Activated T-cell treated with anti-CD3 and anti-CD28 coated beads, Interleukin-2, amount 50 U/mL, for 1 hour (primary cell): ENCODE measurements at places on chromosomes 1 and 21.

DNA sequence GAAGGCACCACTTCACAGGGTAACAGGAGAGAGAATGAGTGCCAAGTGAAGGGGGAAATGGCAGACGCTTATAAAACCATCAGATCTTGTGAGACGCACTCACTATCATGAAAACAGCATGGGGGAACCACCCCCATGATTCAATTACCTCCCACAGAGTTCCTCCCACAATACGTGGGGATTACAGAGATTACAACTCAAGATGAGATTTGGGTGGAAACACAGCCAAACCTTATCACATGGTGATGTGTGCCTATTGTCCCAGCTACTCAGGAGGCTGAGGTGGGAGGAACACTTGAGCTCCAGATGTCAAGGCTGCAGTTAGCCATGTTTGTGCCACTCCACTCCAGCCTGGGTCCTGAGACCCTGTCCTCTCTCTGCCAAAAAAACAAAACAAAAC, 56.0 kb upstream of the DSCAM start:
- no peak for DNase-seq

DNA sequence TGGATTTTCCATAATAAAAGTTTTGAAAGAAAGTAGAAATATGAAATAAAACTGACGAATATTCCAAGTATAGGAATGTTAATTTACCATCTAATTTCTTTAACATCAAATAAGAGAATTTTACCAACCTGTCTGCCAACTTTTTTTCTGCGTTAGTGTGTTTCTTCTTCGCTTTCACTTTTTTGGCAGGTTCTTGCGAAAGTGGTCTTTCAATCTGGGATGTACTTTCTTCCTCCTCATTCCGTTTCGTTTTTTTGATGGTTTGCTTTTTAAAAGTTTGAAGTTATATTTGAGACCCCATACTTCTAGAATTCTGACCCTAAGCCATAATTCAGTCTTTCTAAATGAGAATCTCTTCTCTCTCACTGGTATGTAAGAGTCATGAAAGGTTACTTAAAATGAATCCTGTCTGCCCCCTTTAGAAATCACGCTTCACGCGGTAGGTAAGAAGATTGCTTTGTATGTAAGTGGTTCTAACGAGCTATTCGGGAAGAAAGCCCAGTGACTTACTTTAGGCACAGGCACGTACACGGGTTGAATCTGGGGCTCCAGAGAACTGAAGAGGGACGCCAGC, 580 bp downstream of the RBM34 start:
- no peak for DNase-seq

DNA sequence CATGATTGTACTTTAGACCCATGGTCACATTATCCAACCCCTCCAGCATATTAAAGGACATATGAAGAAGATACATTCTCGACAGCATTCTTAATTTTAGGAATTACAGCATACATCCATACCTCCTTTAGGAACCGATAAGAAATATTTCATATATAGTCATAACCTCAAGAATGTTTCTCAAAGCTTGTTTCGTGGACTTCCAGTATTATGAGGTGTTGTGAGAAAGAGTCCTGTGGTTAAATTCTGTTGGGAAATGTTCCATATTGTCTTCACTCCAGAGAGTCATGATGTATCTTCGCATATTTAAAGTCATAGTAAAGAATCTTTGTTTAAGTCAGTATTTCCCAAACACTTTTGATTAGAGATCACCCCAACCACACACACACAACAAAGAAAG, 321.0 kb upstream of the SNX7 start:
- no peak for DNase-seq

GRCh38 chr1:109112056-109112651, 1.8 kb upstream of the ELAPOR1 start:
- no peak for DNase-seq

DNA sequence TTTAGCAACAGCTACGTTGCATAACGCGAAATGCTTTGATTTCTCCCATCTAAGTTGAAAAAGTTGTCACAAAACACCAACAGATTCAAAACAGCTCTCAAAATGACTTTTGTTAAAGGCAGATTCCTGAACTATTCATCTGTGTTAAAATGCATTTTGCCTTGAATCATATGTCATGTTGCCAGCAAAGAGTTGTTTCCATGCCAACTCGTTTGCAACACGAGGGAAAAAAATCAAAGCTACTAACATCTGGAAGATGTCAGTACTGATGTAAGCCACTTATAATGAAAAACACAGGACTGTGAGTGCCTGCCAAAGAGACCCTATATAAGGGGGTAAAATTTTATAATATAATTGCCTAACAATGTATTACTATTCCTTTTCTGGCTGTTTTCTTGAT, 182.7 kb upstream of the PTBP2 start:
- DNase-seq = no peak

- no peak for DNase-seq
Observed at GRCh38 chr1:39694026-39694425, 2.8 kb upstream of the HPCAL4 start.

- no peak for DNase-seq
Observed at GRCh38 chr1:176205332-176205914, 1.7 kb downstream of the COP1 start.

DNA sequence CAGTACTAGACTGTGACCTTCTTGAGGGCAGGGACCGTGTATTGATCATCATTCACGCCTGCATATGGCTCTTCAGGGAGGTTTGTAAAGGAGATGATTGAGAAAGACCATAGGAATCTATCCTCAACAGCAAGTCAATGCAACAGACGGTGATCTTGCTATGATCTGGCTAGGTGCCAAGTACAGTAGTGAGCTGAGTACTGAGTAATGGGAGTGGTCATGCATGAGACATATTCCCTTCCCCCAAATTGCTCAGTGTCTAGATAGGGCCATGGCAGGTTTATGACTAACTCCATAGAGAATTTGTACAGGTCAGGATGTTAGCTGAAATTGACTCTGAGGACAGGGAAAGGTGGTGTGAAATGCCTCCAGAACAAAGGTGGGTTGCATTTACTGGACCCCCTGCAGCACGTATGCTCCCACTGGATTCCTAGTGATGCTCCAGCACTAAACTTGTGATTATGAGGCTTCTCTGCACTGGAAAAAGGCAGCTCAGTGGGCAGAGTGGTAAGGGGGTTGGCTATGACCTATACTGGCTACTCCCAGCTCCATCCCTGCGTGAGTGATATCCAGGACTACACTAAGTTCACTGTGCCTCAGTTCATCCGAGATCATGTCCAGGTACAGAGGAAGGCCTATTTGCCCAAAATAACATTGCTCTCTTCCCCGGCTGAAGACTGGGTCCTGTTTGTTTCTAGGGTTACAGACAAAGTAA, 37.2 kb downstream of the KCNJ6 start:
- no peak for DNase-seq

GRCh38 chr1:5637171-5637570, 355.1 kb downstream of the NPHP4 start:
- peak; percentile 30 for DNase-seq

DNA sequence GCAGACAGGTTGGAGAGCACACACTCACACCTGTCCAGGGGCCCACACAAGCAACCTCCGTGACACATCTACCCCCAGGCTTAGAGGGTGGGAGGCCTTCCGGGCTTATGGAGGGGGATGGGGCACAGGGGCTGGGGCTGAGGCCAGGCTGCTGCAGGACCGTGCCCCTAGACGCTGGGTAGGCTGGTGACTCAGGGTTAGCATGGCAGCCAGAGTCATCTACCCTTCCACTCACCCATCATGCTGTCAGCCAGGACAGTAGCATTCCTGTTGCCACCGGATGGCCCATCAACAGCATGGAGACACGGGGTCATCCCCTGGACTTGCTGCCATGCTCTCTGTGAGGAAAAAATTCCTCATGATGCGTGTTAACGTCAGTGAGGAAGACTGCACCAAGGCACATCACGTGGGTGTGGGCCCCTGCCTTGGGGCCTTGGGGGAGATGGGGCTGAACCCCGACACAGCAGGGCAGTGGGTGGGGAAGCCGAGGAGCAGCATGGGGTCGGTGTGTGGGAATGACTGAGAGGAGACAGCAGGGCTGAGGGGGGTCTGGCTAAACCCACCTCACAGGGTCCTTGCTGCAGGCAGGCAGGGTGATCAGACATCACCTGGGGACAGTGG, 52.8 kb downstream of the WNT9A start:
- peak; percentile 13 for DNase-seq

GRCh38 chr1:41318135-41318534, 43.1 kb upstream of the FOXO6 start:
- DNase-seq = no peak
